WTC11 (cell line): ENCODE measurements at places on chromosomes 2 and 18. TPM values are rescaled to one million over a fixed set of nuclear protein-coding genes. Genes with fewer than 3 reads are reported as not detected.

DCAF17 gene
- 27.2 to 34.0 TPM (median 30.5 TPM) in 3 replicates for total RNA-seq

TUBA4B gene
- 0.20 TPM in 1 of 3 replicates, not detected in the others for total RNA-seq

ARL4C gene
- total RNA-seq = 9.3 to 10.6 TPM (median 10.4 TPM) in 3 replicates

LHCGR gene
- total RNA-seq = 0.21 to 0.34 TPM (median 0.31 TPM) in 3 replicates

IL36G gene
- total RNA-seq = 0.32 TPM in 1 of 3 replicates, not detected in the others

NAT8 gene
- not detected in 3 replicates for total RNA-seq

MDH1 gene
- 255 to 268 TPM (median 259 TPM) in 3 replicates for total RNA-seq

DHRS9 gene
- not detected in 3 replicates for total RNA-seq

LOXL3 gene
- total RNA-seq = 21.1 to 27.2 TPM (median 23.9 TPM) in 3 replicates

FBLN7 gene
- total RNA-seq = 0.55 to 0.96 TPM (median 0.80 TPM) in 3 replicates

NEUROD1 gene
- 0.07 to 0.11 TPM (median 0.07 TPM) in 3 replicates for total RNA-seq

GRB14 gene
- total RNA-seq = 14.9 to 17.2 TPM (median 17.2 TPM) in 3 replicates

TMEM185B gene
- total RNA-seq = 9.9 to 14.9 TPM (median 14.3 TPM) in 3 replicates

KCNS3 gene
- 17.4 to 25.2 TPM (median 18.1 TPM) in 3 replicates for total RNA-seq

MALL gene
- 3.8 to 5.5 TPM (median 5.0 TPM) in 3 replicates for total RNA-seq

NEB gene
- 1.7 to 2.1 TPM (median 1.9 TPM) in 3 replicates for total RNA-seq

IL18RAP gene
- not detected in 3 replicates for total RNA-seq

EFHD1 gene
- 5.4 to 6.8 TPM (median 6.1 TPM) in 3 replicates for total RNA-seq

LTBP1 gene
- total RNA-seq = 33.4 to 33.8 TPM (median 33.6 TPM) in 3 replicates

ANKRD30BL gene
- total RNA-seq = 0.39 to 0.76 TPM (median 0.48 TPM) in 3 replicates

SP5 gene
- 1.7 to 9.7 TPM (median 7.0 TPM) in 3 replicates for total RNA-seq

GALNT14 gene
- total RNA-seq = 6.0 to 6.8 TPM (median 6.3 TPM) in 3 replicates

DLGAP1 gene
- total RNA-seq = 22.0 to 24.0 TPM (median 23.0 TPM) in 3 replicates

FAM237A gene
- not detected in 3 replicates for total RNA-seq

EGR4 gene
- 0.09 to 0.14 TPM (median 0.13 TPM) in 3 replicates for total RNA-seq

MTERF4 gene
- 22.4 to 25.4 TPM (median 23.3 TPM) in 3 replicates for total RNA-seq

KIAA1328 gene
- total RNA-seq = 4.8 to 5.5 TPM (median 5.3 TPM) in 3 replicates

ZNF521 gene
- 13.8 to 16.9 TPM (median 15.3 TPM) in 3 replicates for total RNA-seq

FAM228A gene
- 0.09 to 0.25 TPM in 2 of 3 replicates, not detected in the other for total RNA-seq

RALB gene
- total RNA-seq = 17.1 to 18.0 TPM (median 17.9 TPM) in 3 replicates
